Tibial artery (tissue), 4 donors: ENCODE measurements at places on chromosomes 7 and 10.

GRCh38 chr10:3774814-3775695 is 10.0 kb downstream of the KLF6 start:
- peaks cover 34% of the 10 kb centered on the region for H3K4me1 ChIP-seq
- H3K27ac ChIP-seq = peak overlapping the region; percentile 100
- no peak overlapping the region for H3K4me3 ChIP-seq
- peak; percentile 63 for DNase-seq
- H3K27me3 ChIP-seq = no peaks in the 10 kb centered on the region

- no peaks in the 10 kb centered on the region for H3K4me1 ChIP-seq
- H3K27me3 ChIP-seq = peaks cover 10% of the 10 kb centered on the region
- no peak overlapping the region for H3K27ac ChIP-seq
These were observed 4.7 kb downstream of the GDF2 start for GRCh38 chr10:47326927-47327330.

DNA sequence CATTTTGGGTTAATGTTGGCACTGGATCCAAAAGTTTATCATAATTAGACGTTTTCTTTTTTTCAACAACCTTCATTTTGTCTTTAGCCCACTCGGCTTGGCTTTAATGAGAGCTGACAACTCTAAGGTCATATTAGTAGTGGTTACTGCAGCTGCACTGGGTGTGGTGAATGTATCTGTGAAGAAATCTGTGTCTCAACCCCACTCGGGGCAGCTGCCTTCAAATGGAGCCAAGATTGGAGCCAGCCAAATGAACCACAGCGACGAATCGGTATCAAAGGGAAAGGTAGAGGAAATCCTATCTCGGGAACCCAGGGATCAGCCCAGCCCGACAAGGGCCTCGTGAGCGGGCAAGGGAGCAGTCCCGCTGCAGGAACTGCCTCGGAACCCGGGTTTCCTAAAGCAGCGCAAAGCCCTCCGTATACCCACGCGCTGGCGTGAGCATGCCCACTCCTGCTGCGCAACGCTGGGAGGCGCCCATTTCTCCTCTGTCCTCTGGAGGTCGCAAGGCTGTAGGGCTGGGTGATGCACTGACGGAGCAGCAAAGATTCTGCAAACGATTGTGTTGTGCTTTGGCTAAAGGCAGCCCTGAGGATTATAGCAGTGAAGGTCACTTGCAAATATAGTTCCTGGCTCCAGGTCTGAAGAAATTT is 98.7 kb upstream of the MBL2 start:
- H3K36me3 ChIP-seq = no peaks in the 10 kb centered on the region
- H3K4me1 ChIP-seq = no peaks in the 10 kb centered on the region
- no peak for DNase-seq
- no peak overlapping the region for H3K27ac ChIP-seq

DNA sequence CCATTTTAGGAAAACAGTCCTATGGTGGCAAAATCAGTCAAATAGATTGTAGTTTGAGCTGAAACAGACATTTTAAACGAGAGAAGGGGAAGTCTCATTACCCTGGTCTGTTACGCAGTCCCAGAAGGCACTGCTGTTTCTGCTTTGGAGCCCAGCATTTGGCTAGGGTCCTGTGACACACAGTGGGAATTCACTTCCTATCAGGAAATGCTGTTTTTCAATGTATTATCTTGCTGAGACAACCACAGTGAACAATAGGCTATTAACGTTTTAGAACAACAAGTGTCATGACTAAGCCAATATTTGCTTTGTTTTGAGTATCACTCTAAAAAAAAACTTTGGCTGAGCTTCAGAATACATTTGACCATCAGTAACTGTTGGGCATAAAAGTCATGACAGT is 74.1 kb downstream of the ADD3 start:
- H3K27ac ChIP-seq = no peak overlapping the region
- no peaks in the 10 kb centered on the region for H3K36me3 ChIP-seq
- no peaks in the 10 kb centered on the region for H3K27me3 ChIP-seq
- no peak for DNase-seq
- no peaks in the 10 kb centered on the region for H3K4me1 ChIP-seq

- no peaks in the 10 kb centered on the region for H3K36me3 ChIP-seq
- no peak for DNase-seq
- no peaks in the 10 kb centered on the region for H3K27me3 ChIP-seq
- H3K4me1 ChIP-seq = no peaks in the 10 kb centered on the region
- H3K27ac ChIP-seq = no peak overlapping the region
These were observed 142.5 kb downstream of the WDR37 start for GRCh38 chr10:1198453-1199344.

DNA sequence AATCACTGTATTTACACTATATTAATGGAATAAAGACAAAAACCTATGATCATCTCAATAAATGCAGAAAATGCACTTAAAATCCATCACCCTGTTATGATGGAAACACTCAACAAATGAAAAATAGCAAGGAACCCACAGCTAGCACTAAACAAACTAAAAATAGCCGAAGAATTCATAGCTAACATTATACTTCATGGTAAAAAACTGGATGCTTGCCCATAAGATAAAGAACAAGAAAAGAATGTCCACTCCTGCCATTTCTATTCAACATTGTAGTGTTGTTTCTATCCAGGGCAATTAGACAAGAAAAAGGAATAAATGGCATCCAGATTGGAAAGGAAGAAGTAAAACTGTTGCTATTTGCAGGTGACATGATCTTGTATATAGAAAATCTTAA is 142.1 kb downstream of the STK31 start:
- no peaks in the 10 kb centered on the region for H3K36me3 ChIP-seq
- no peaks in the 10 kb centered on the region for H3K27me3 ChIP-seq
- no peak overlapping the region for H3K4me3 ChIP-seq
- no peak for DNase-seq
- H3K27ac ChIP-seq = no peak overlapping the region
- no peaks in the 10 kb centered on the region for H3K4me1 ChIP-seq

- peak overlapping the region; percentile 71 for H3K4me3 ChIP-seq
- peaks cover 2% of the 10 kb centered on the region for H3K36me3 ChIP-seq
- no peak for DNase-seq
- H3K4me1 ChIP-seq = no peaks in the 10 kb centered on the region
These were observed 3.6 kb downstream of the SMARCD3 start for GRCh38 chr7:151244841-151245346.
